Ascending aorta (tissue), 2 donors: ENCODE measurements at places on chromosomes 4 and X.
A peak's percentile ranks its signal among the peaks of the same experiment; 100 is the strongest.

- no peaks in the 10 kb centered on the region for H3K4me1 ChIP-seq
- DNase-seq = no peak
- H3K4me3 ChIP-seq = no peak overlapping the region
- no peaks in the 10 kb centered on the region for H3K36me3 ChIP-seq
- no peak overlapping the region for H3K27ac ChIP-seq
Measured at GRCh38 chr4:100540131-100540530, 22.3 kb upstream of the EMCN start.

GRCh38 chrX:34655501-34656455 lies 1.3 kb downstream of the TMEM47 start:
- H3K4me1 ChIP-seq = no peaks in the 10 kb centered on the region
- H3K4me3 ChIP-seq = peak overlapping the region; percentile 66
- no peaks in the 10 kb centered on the region for H3K36me3 ChIP-seq
- H3K27me3 ChIP-seq = no peaks in the 10 kb centered on the region
- H3K27ac ChIP-seq = peak overlapping the region; percentile 90

- no peaks in the 10 kb centered on the region for H3K4me1 ChIP-seq
- H3K27me3 ChIP-seq = no peaks in the 10 kb centered on the region
- no peak overlapping the region for H3K4me3 ChIP-seq
- no peak for DNase-seq
Measured at GRCh38 chrX:7264399-7264798, 116.4 kb upstream of the PUDP start.

GRCh38 chrX:72634331-72634730 lies 61.7 kb upstream of the HDAC8 start:
- no peak overlapping the region for H3K4me3 ChIP-seq
- no peaks in the 10 kb centered on the region for H3K36me3 ChIP-seq
- H3K27me3 ChIP-seq = no peaks in the 10 kb centered on the region
- H3K27ac ChIP-seq = no peak overlapping the region

DNA sequence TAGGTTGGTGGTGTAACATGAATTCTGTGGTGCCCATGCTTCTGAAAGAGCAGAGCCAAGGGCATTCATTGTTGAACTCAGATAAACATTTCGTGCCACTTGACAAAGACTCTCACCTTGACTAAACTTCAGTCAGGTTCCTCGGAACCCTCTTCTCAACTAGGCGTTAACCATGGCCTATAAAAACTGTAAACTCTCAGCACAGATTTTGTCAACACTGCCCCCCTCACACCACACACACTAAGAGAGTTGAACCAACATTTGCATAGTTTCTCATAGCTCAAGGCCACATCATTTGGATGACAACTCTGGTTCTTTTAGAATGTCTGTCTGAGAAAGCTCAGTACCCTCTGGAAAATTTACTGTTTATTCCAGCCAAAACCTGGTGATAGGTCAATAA lies 28.1 kb downstream of the CASP6 start:
- no peaks in the 10 kb centered on the region for H3K36me3 ChIP-seq
- H3K27me3 ChIP-seq = no peaks in the 10 kb centered on the region
- DNase-seq = no peak

- H3K27me3 ChIP-seq = no peaks in the 10 kb centered on the region
- no peak for DNase-seq
- H3K27ac ChIP-seq = no peak overlapping the region
- no peaks in the 10 kb centered on the region for H3K36me3 ChIP-seq
- H3K4me3 ChIP-seq = no peak overlapping the region
Measured at GRCh38 chrX:35166023-35166422, 223.4 kb downstream of the FAM47B start.

DNA sequence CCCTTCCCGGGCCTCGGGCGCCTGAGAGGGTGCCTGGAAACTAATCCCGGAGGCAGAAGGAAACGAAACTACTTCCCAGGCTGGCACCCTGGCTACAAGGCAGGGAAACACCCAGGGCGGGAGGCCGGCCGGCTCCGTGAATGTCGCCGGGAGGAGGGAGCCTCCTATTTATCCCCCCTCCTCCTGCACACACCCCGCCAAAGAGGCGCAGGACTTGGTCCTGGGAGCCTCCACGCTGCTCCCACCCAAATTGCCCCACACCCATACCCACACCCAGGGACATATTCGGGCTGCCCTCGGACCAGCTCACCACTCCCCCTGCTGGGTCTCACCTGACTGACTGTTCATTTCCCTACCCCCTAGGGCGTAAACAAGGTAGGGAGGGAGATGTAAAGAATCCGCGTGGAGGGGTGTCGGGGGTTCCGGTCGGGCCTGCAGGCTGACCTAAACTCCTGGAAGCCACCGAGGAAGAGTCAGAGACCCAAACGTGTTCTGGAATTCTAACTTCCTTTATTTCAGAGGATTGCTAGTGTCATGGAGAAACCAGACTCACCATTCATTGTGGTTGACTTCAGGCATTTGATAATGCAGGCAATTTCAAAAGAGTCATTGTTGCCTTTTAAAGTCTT lies at the start of gene BTC:
TSS of gene BTC (minus strand) at position 142 of the 629 bp plus-strand sequence. CDS start 198 bp downstream, outside the sequence.
- H3K27me3 ChIP-seq = no peaks in the 10 kb centered on the region
- H3K4me1 ChIP-seq = peaks cover 10% of the 10 kb centered on the region
- DNase-seq = peak; percentile 65
- H3K4me3 ChIP-seq = peak within 1 kb of the TSS; percentile 72

- no peaks in the 10 kb centered on the region for H3K27me3 ChIP-seq
- H3K4me1 ChIP-seq = no peaks in the 10 kb centered on the region
- no peaks in the 10 kb centered on the region for H3K36me3 ChIP-seq
- H3K27ac ChIP-seq = no peak overlapping the region
- H3K4me3 ChIP-seq = no peak overlapping the region
Measured at GRCh38 chrX:144790148-144790547, 457.2 kb upstream of the SPANXN1 start.

- no peak overlapping the region for H3K27ac ChIP-seq
- H3K27me3 ChIP-seq = no peaks in the 10 kb centered on the region
- H3K4me3 ChIP-seq = no peak overlapping the region
- no peaks in the 10 kb centered on the region for H3K36me3 ChIP-seq
- no peaks in the 10 kb centered on the region for H3K4me1 ChIP-seq
- no peak for DNase-seq
Measured at GRCh38 chr4:184860018-184860779, 34.4 kb upstream of the ACSL1 start.

- no peaks in the 10 kb centered on the region for H3K27me3 ChIP-seq
- no peak overlapping the region for H3K4me3 ChIP-seq
- no peak for DNase-seq
- H3K36me3 ChIP-seq = no peaks in the 10 kb centered on the region
- H3K27ac ChIP-seq = no peak overlapping the region
Measured at GRCh38 chr4:152166567-152166966, 369.3 kb downstream of the FBXW7 start.

GRCh38 chr4:3655963-3656362 lies 110.2 kb upstream of the ADRA2C start:
- no peaks in the 10 kb centered on the region for H3K36me3 ChIP-seq
- no peak overlapping the region for H3K4me3 ChIP-seq
- H3K4me1 ChIP-seq = peaks cover 22% of the 10 kb centered on the region
- DNase-seq = no peak

GRCh38 chr4:181538431-181538830 lies 704.8 kb upstream of the TENM3 start:
- H3K27me3 ChIP-seq = no peaks in the 10 kb centered on the region
- no peaks in the 10 kb centered on the region for H3K36me3 ChIP-seq
- H3K4me3 ChIP-seq = no peak overlapping the region
- no peak for DNase-seq
- no peaks in the 10 kb centered on the region for H3K4me1 ChIP-seq

- H3K27ac ChIP-seq = no peak overlapping the region
- H3K36me3 ChIP-seq = no peaks in the 10 kb centered on the region
- no peak overlapping the region for H3K4me3 ChIP-seq
- DNase-seq = no peak
- H3K27me3 ChIP-seq = no peaks in the 10 kb centered on the region
- H3K4me1 ChIP-seq = no peaks in the 10 kb centered on the region
Measured at GRCh38 chrX:41471786-41472185, 24.6 kb downstream of the NYX start.

DNA sequence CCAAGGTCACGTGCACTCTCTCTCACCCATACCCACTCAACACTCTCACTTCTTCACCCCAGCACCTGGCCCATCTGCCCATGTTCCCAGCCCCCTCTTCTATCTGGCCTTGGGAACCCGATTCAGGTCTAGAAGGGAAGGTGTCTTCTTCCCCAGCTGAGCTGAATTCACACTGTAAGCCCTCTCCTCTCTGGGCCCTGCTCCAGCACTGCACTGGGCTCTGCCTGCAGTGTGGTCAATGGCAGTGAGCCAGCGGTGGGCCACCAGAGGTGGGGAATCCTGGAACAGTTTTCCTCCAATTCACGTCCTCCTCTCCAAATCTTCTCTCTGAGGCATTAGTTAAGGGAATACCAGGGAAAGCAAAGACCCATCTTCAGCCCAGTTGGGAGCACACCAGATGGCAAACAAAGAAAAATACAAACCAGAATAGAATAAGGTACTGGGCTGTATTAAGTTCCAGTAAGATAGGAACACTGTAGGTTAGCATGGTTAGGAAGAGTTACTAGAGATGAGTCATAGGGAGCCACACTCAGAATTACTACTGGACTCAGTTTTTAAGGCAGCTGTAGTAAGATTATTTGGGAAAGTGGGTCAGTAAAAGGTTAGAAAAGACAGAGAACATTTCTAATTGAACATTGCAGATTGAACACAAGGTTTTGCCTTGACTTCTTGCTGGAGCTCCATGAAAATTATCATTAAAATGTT lies 5.0 kb downstream of the AWAT2 start:
- H3K4me3 ChIP-seq = no peak overlapping the region
- H3K36me3 ChIP-seq = no peaks in the 10 kb centered on the region
- H3K4me1 ChIP-seq = no peaks in the 10 kb centered on the region
- H3K27ac ChIP-seq = no peak overlapping the region
- no peaks in the 10 kb centered on the region for H3K27me3 ChIP-seq
- DNase-seq = no peak

DNA sequence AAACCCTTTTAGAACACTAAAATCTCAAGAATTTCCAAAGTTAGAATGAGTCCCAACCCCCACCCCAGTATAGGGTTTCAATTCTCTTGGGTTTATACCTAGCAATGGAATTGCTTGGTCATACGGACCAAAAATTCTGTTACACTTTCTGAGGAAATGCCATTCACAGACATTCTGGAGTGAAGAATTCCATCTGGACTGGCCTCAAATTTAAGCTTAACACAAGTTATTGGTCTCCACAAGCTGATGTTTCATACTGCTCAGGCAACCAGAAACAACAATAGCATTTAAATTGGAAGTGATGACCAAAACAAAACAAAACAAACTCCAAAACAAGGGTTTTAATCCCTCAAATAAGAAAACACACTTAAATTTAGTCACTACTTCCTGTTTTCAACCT lies 51.1 kb downstream of the GPC4 start:
- no peak for DNase-seq
- H3K4me1 ChIP-seq = peaks cover 5% of the 10 kb centered on the region
- no peaks in the 10 kb centered on the region for H3K36me3 ChIP-seq
- H3K4me3 ChIP-seq = no peak overlapping the region
- H3K27ac ChIP-seq = peak overlapping the region; percentile 60
- H3K27me3 ChIP-seq = no peaks in the 10 kb centered on the region

- H3K4me1 ChIP-seq = no peaks in the 10 kb centered on the region
- peaks cover 5% of the 10 kb centered on the region for H3K36me3 ChIP-seq
- no peak for DNase-seq
- H3K27ac ChIP-seq = no peak overlapping the region
Measured at GRCh38 chrX:49066690-49067089, 7.1 kb downstream of the PRAF2 start.

- no peak for DNase-seq
- no peak overlapping the region for H3K27ac ChIP-seq
- no peak overlapping the region for H3K4me3 ChIP-seq
- peaks cover 13% of the 10 kb centered on the region for H3K4me1 ChIP-seq
- no peaks in the 10 kb centered on the region for H3K27me3 ChIP-seq
Measured at GRCh38 chr4:174281901-174282300, 1.6 kb downstream of the FBXO8 start.

GRCh38 chr4:99833756-99834155 lies 17.1 kb downstream of the DAPP1 start:
- H3K36me3 ChIP-seq = no peaks in the 10 kb centered on the region
- DNase-seq = no peak
- H3K27ac ChIP-seq = no peak overlapping the region
- no peaks in the 10 kb centered on the region for H3K27me3 ChIP-seq

- DNase-seq = no peak
- H3K36me3 ChIP-seq = no peaks in the 10 kb centered on the region
- H3K27me3 ChIP-seq = no peaks in the 10 kb centered on the region
- peak overlapping the region; percentile 50 for H3K27ac ChIP-seq
- no peak overlapping the region for H3K4me3 ChIP-seq
- peaks cover 7% of the 10 kb centered on the region for H3K4me1 ChIP-seq
Measured at GRCh38 chrX:39809331-39809730, 288.4 kb downstream of the BCOR start.

- no peak overlapping the region for H3K4me3 ChIP-seq
- no peak for DNase-seq
- H3K4me1 ChIP-seq = no peaks in the 10 kb centered on the region
- no peak overlapping the region for H3K27ac ChIP-seq
- H3K27me3 ChIP-seq = no peaks in the 10 kb centered on the region
- H3K36me3 ChIP-seq = no peaks in the 10 kb centered on the region
Measured at GRCh38 chr4:109977854-109978501, 65.3 kb downstream of the EGF start.

GRCh38 chr4:118968005-118968404 lies 79.4 kb downstream of the SYNPO2 start:
- H3K4me1 ChIP-seq = peaks cover 17% of the 10 kb centered on the region
- H3K36me3 ChIP-seq = no peaks in the 10 kb centered on the region
- H3K27ac ChIP-seq = peak overlapping the region; percentile 76
- H3K4me3 ChIP-seq = peak overlapping the region; percentile 24
- peak; percentile 81 for DNase-seq
- H3K27me3 ChIP-seq = no peaks in the 10 kb centered on the region

DNA sequence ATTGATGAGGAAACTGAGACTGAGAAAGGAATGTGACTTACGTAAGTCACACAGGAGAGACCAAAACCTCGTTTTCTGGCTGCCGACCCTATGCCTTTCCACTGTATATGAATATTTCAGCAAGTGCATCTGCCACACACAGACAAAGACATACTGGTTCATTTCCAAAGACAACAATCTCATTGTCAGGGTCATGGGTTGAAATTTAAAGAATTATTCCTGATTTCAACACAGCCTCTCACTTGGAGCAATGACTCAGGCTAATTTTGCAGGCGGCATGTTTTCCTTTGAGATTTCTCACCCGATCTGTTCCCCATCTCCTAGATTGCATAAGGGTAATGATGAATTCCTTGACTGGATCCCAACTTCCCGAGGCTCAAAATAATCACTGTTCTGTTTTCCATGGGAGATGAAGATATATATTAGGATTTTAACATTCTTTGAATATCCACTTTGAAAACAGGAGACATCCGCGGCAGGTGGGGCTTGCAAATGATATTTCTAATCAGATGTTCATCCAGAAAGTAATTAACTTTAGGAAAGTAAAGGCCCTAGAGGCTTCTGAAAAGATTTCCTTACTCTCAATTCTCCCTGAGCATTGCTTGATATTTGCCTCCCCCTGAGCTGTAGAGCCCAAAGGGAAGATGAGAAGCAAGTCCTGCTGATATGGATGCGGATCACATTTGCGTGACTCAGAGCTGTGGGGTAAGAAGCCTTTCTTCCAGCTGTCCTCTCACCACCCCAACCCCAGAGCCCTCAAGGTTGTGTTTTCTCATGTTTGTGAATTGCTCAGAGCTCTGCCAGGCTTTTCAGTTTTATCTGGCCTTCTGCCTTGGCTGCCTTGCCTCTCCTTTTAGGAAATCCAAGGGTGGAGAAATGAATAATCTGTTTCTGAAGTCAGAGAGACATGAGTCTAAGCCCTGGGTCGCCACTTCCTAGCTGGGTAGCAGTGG lies 361.1 kb upstream of the BOD1L1 start:
- peaks cover 18% of the 10 kb centered on the region for H3K4me1 ChIP-seq
- H3K27ac ChIP-seq = peak overlapping the region; percentile 75
- no peaks in the 10 kb centered on the region for H3K36me3 ChIP-seq
- peak; percentile 24 for DNase-seq
- H3K27me3 ChIP-seq = no peaks in the 10 kb centered on the region
- no peak overlapping the region for H3K4me3 ChIP-seq
